Retina (tissue), 1 donor: ENCODE measurements at places on chromosomes 3 and 15.

GRCh38 chr3:161443921-161444693, 52.5 kb upstream of the OTOL1 start:
- DNase-seq = no peak

GRCh38 chr3:197309528-197310361, 11.3 kb upstream of the DLG1 start:
- no peak for DNase-seq

GRCh38 chr15:101562428-101563059, 73.0 kb upstream of the PCSK6 start:
- DNase-seq = no peak

- DNase-seq = no peak
These were observed 32.8 kb downstream of the POC1A start for GRCh38 chr3:52121464-52121805.

- no peak for DNase-seq
These were observed 288.9 kb downstream of the EFHB start for GRCh38 chr3:19645093-19645492.

DNA sequence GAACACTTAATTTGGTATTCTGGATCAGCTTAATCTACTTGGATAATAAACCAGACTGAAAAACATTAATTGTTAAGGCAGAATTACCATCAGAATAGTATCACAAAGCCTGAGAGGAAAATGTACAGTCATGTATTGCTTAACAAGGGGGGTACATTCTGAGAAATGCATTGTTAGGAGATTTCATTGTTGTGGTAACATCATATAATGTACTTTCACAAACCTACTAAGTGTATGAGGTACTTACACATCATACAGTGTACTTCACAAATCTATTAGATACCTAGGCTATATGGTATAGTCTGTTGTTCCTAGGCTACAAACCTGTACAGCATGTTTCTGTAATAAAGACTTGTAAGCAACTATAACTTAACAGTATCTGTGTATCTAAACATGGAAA, 68.2 kb downstream of the NBEAL2 start:
- no peak for DNase-seq

GRCh38 chr3:184338511-184338945, 1.1 kb downstream of the FAM131A start:
- DNase-seq = peak; percentile 94

DNA sequence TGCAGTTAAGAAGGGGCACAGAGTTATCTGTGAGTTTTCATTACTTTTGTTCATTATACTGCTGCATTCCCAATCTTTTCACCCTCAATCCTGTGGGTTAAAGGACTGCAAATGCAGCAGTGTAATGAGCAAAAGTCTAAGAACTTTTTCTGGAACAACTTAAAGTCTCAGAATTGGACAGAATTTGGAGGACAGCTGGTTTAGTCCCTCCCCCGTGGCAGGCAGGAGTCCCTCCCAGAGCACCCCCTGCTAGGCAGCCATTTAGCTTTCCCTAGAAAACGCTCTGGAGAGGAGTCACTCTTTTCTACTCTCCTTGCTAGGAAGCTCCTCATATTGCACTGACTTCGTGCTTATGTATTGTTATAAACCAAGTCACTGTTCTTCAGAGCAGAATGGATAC, 156.3 kb upstream of the UBE2E1 start:
- no peak for DNase-seq

DNA sequence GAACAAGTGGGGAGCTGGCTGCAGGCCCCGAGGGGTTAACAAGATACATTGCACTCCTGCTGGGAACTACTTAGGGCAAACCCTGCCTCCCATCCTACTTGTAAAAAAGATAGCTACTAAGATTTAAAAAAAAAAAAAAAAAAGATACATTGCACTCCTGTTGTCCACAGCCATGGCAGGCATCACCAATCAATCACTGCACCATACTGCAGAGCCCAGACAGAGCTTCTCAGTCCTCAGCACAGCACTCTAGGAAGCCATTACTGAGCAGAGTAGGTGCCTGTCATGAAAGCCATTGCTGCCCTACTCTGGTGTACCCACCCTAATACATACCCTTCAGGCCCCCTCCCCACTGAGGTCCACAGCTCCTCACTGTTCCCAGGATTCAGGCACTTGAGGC, 64.8 kb downstream of the RASGRF1 start:
- no peak for DNase-seq

DNA sequence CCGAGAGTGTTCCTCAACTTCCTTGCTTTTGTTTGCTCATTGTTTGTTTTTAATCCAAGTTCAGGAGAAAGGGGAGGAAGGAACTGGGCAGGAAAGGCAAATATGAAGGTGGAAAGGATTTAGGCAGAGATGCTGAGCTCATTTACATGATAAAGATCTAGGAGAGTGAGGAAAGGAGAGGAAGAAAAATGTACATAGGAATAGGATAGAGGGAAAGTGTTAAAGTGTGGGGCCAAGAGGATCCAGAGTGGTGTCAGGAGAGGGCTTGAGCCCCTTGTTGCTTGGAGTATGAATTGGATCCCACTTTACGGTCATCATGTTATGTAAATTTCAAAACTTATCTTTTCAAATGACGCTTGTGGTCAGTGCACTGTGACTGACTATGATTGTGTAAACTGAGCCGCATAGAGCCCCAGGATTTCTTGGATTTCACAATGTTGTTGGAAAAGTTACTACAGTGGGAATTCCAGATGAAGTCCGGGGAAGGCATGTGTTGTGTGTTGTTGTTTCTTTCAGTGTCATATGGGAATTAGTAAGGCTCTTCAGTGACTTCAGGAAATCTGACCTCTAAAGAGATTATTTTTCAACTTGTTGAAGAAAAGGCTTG, 15.0 kb upstream of the PLD1 start:
- no peak for DNase-seq

GRCh38 chr15:70521576-70522322, 241.6 kb downstream of the UACA start:
- DNase-seq = no peak

DNA sequence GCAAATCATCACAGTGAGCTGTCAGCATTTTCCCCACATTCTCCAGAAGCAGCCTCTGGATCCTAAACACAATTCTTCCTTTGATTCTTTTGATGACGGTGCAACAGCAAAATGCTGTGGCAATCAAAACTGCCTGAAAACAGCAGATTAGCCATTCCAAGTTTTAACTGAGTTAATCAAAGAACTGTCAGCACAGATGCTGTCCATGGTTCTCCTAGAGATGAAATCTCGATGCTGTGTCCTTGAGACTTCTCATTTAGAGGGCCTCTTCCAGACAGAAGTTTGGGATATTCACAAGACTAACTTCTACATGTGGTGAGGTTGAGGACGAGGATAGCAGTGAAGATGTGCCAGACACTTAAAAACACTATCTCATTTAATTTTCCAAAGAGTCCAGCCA, 50.4 kb upstream of the GYG1 start:
- no peak for DNase-seq

- peak; percentile 7 for DNase-seq
These were observed 1.3 kb downstream of the ACTR8 start for GRCh38 chr3:53880396-53881345.

DNA sequence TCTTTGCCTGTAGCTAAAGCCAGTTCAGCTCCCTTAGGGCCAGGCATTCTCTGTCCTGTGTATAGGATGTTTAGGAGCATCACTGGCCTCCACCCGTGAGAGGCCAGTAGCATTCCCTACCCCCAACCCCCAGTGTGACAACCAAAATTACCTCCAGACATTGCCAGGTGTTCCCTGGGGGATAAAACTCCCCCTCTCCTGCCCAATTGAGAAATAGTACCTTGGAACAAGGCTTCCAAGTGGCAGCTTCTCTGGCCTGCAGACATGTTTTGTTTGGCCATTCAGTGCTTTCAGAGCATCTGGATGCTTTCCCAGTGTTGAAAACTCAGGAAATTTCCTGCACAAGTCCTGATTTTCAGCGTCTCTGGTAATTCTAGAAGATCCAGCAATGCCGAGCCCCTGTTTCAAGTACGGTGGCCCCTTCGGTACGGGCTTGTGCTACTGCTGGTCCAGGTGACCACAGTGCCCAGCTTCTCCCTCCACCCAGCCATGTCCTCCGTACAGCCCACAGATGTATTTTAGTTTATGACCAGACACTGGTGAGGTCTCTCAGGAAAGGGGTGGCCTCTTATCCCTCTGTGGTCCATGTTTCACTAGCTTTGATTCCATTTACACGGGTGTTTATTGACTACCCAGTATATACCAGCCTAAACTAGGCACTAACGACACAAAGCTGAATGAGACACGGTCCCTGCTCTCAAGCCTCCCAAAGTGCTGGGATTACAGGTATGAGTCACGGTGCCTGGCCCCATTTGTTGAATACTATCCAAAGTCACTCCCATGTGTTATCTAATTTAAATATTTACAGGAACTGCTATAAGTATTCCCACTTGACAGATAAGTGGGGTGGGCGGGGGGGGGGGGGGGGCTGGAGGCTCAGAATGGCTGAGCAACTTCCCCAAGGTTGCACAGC, 125.4 kb upstream of the RAD18 start:
- DNase-seq = no peak

DNA sequence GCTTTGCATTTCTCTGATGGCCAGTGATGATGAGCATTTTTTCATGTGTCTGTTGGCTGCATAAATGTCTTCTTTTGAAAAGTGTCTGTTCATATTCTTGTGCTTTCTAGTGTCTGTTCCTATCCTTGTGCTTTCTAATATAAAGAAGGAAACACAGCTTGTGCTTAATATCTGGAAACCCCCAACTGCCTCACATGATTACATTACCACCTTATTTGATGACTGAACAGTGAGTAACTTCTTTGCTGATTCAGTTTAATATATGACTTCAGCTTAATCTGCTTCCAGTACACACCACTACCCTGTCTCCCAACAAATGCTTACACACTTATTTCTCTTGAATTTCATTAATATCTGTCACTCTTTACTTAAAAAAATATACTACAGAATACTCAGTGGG, 835.1 kb downstream of the EDEM1 start:
- DNase-seq = no peak

- DNase-seq = peak; percentile 68
These were observed 3.6 kb downstream of the BCL6 start for GRCh38 chr3:187741403-187742350.

DNA sequence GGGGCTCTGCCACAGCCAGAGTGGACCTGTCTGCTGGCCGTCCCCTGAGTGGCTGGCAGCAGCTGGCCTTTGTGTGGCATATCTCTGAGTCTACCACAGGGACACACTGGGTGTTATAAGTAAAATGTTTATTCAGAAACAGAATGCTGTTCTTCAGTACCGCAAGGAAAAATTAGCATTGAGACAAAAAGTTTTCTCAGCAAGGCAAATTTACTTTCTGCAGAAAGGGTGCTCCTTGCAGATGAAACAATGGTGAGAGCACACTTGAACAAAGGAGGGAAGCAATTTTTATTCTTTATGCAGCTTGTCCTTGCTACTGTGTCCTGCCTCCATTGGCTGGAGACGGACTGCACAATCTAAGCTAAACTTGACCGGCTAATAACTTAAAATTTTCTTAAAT, 4.0 kb downstream of the TMEM89 start:
- no peak for DNase-seq

GRCh38 chr3:72950372-72950771, 46.2 kb upstream of the PPP4R2 start:
- no peak for DNase-seq

- DNase-seq = no peak
These were observed 92.0 kb downstream of the ATG7 start for GRCh38 chr3:11364181-11364580.

GRCh38 chr3:67655364-67656121, 1.1 kb upstream of the SUCLG2 start:
- DNase-seq = no peak

GRCh38 chr3:101643861-101644613, 32.9 kb downstream of the ZBTB11 start:
- no peak for DNase-seq

GRCh38 chr3:185820973-185821758, 3.7 kb downstream of the IGF2BP2 start:
- DNase-seq = peak; percentile 36

GRCh38 chr3:195803289-195803908, 8.3 kb downstream of the MUC4 start:
- no peak for DNase-seq

DNA sequence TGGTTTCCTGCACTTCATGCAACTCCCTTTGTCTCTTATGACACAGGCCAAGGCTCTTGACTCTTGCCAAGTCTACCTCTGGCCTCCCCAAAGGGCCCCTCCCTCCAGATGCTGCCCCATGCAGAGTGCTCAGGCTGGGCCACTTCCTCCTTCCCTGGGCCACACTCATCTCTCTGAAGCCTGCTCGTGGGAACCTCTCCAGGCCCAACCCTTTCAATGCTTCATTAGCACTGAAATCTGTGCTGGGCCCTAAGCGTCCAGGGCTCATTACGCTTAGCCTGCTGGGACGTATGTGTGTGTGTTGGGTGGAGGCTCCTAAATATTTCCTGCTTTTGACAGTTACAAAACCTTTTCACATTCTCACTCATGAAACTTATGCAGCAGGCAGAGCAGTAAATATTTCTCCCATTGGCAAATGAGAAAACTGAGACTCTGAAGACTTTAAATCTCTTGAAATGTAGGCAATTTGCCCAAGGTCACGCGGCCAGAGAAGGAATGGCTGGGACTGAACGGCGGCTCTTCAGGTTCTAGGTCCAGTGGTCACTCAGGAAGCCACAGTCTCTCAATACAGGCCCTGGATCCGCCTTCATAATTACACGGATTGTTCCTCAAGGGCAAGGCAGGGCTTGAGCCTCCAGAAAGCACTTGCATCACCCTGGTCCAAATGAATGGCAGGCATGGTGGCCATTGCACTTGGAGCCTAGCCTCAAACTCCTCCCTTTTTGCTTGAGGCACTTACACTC, 241.7 kb upstream of the HES1 start:
- DNase-seq = no peak

- DNase-seq = peak; percentile 23
These were observed 19.4 kb upstream of the FEZF2 start for GRCh38 chr3:62392626-62393292.

GRCh38 chr3:134353171-134353825, 20.9 kb downstream of the AMOTL2 start:
- no peak for DNase-seq

- DNase-seq = peak; percentile 54
These were observed 279.1 kb upstream of the THRB start for GRCh38 chr3:24773798-24774197.

DNA sequence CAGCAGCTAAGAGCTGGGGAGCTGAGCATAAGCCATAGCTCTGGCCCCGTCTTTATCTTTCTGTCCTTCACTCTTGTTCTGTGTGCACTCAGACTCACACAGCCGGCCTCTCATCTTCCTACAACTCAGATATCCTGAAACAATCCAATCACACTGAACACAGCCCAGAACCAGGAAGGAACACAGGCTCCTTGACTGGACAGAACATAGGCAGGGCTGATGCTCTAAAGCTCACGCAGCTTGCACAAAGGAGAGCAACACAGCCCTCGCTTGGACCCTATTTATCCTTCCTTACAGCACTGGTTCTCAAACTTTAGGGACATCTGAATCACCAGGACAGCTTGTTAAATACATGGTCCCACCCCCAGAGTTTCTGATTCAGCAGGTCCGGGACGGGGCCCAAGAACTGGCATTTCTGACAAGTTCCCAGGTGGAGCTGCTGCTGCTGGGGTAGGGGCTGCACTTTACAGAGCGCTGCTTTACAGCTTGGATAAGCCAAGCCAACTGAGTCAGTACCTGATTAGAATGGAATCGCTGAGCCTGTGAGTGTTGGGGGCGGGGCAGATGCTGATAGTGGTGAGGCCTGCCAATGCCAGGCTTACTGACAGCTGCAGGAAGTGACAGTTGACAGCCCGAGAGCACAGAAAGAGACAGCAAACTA, 65.1 kb downstream of the MRPL46 start:
- no peak for DNase-seq

GRCh38 chr3:106635826-106636225, 741.4 kb upstream of the CCDC54 start:
- no peak for DNase-seq

- no peak for DNase-seq
These were observed 421.8 kb upstream of the TBL1XR1 start for GRCh38 chr3:177618873-177619733.
